ENCODE measurements at places on chromosomes 4 and X. TPM values are rescaled to one million over a fixed set of nuclear protein-coding genes. Genes with fewer than 3 reads are reported as not detected.

The ATP2B3 gene
- total RNA-seq = not detected

The TLR10 gene
- not detected for total RNA-seq

GRCh38 chr4:143362349-143363046, 25.8 kb downstream of the GAB1 start:
- no peak for DNase-seq

- no peak for DNase-seq
Measured at GRCh38 chrX:2552621-2553201, 51.9 kb upstream of the DHRSX start.

- DNase-seq = no peak
Measured at GRCh38 chr4:155761916-155762315, 3.1 kb downstream of the GUCY1B1 start.
